Glutamatergic neuron (in vitro differentiated cells): ENCODE measurements at places on chromosomes 4 and X. TPM values are rescaled to one million over a fixed set of nuclear protein-coding genes. Genes with fewer than 3 reads are reported as not detected.

ARHGAP36 gene
- total RNA-seq = 0.27 TPM

TEX13D gene
- not detected for total RNA-seq

DNAAF6 gene
- total RNA-seq = not detected

SMIM10 gene
- total RNA-seq = not detected

CFAP47 gene
- 0.17 TPM for total RNA-seq

GC gene
- not detected for total RNA-seq

IGSF1 gene
- 3.0 TPM for total RNA-seq

CLTRN gene
- total RNA-seq = 0.27 TPM

GUCY1A1 gene
- not detected for total RNA-seq

GPAT3 gene
- not detected for total RNA-seq
